SK-N-MC (cell line): ENCODE measurements at places on chromosomes 12 and 14.

DNA sequence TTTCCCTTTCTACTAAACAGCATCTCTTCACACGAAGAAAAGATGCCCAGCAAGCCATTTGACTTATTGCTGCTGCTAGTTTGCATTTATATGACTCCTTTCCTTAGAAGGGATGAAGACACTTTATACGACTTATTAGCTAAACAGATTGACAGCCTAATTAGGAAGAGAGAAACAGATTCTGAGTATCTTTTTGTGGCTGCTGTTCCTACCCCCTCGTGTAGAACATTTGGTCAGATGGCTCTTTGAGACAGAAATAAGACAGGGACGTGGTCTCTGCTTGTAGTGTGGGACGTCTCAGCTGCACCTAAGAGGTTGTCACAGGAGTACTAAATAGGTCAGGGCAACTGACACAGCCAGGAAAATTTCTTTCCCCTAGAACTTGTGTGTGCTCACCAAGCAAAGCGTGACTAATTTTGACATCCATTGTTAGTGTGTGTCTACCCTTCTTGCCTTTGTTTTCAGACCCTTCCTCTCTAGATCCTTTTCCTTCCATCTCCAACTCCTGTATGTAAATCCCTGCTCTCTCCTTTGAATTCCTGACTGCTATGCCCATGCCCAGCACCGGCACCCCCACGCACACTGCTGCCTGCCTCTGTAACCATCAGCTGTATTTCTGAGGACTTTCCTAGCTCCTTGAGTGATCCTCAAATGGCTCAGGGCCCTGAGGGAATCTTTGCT lies 83.2 kb downstream of the DAD1 start:
- DNase-seq: no peak

DNA sequence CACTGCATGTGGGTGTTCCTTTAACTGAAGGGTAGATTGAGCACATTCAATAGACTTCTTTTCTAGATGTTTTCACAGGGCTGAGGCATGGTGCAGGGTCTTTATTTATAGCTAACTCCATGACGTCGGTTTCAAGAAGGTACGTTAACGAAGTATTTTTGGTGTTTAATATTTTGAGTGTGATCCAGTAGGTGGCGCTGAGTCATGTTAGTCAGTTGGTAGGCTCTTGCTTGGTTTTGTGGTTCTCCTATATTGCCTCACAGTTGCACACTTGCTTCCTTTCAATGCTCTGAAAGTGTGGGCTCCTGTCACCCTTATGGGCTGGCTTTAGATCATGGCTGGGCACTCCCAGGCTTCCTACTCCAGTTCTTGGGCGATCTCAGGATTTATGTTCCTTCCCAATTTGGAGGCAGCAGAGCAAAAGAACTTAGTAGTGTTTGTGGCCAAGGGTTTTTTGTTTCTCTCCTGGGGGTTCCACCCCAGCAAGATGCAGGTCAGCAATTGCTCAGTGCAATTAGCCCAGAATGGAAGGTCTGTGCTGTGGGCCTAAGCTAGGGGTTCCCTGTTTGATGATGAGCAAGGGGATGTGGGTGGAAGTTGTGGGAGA lies 471.6 kb upstream of the FOXG1 start:
- peak; percentile 8 for DNase-seq

- no peak for DNase-seq
These were observed 3.9 kb upstream of the SYNE3 start for GRCh38 chr14:95520346-95520745.

GRCh38 chr12:55720894-55721444 lies 776 bp downstream of the RDH5 start:
- no peak for DNase-seq

DNA sequence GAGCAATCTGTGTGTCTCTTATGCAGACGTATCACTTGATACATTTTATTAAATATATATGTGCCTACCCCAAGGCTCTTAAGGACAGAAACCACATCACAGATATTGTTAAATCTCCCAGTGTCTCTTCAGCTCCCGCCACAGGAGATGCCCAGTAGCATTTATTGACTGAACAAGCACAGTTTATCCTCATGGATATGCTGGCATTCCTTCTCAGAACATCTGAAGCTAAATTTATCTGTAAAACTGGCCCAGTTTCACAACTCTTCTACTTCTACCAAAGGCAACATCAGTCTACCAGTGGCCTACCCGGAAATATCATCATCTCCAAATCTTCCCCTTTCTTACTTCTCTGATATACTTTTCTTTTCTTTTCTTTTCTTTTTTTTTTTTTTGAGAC lies 10.7 kb downstream of the APOLD1 start:
- DNase-seq: no peak

DNA sequence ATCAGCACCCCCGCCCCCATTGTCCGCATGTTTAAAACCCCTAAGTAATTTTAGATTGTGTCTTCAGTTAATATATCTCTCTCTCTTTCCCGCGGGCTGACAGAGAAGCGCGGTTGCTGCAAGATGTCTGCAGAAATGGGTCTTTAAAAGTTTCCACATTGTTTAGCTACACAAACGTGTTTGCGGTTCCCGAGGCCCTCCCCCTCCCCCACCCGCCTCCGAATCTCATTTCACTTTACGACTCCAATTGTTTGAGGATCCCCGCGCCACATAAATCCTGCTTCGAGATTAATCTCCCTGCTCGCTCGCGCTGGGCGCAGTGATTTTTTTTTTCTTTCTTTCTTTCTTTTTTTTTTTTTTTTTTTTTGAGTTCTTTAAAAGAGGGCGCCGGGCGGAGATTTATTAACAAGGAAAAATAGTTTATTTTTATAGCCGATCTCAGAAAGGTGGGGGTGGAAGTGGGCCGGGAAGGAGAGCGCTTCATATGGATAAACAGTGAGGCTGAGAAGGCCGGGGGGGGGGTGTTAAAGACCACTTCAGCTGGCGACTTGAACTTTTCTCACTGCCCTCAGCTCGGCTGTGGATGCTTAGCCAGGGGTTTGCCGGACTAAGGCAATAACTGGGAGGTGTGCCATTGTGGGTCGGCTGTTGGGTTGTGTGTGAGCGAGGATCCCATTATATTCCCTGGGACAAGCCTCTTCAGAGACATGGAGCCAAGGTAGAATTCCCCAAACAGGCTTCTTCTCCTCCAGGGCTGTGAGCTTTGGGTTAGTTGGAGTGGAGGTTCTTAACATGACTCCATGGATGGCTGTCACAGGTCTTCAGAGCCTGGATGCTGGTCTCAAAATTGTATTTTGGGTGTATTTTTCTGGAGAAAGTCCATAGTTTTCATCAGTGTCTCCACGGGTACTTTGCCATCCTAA lies 39.7 kb upstream of the TBX5 start:
- no peak for DNase-seq

GRCh38 chr14:87864356-87865270 lies 128.4 kb downstream of the GALC start:
- no peak for DNase-seq
